Vagina (tissue), 2 donors: ENCODE measurements at places on chromosomes 13 and 19. TPM values are rescaled to one million over a fixed set of nuclear protein-coding genes. Genes with fewer than 3 reads are reported as not detected.

Gene ONECUT3
- total RNA-seq = not detected

Gene PEAK3
- 2.0 TPM for total RNA-seq

Gene CPB2
- total RNA-seq = not detected

Gene KLK13
- total RNA-seq = 31.2 TPM

Gene SLITRK5
- total RNA-seq = 0.74 TPM

GRCh38 chr19:39329948-39330347 lies 5.9 kb downstream of the GMFG start:
- H3K27me3 ChIP-seq = no peaks in the 10 kb centered on the region
- no peak overlapping the region for H3K4me3 ChIP-seq
- no peaks in the 10 kb centered on the region for H3K36me3 ChIP-seq
- H3K27ac ChIP-seq = no peak overlapping the region
- peaks cover 4% of the 10 kb centered on the region for H3K4me1 ChIP-seq
- no peak for DNase-seq

DNA sequence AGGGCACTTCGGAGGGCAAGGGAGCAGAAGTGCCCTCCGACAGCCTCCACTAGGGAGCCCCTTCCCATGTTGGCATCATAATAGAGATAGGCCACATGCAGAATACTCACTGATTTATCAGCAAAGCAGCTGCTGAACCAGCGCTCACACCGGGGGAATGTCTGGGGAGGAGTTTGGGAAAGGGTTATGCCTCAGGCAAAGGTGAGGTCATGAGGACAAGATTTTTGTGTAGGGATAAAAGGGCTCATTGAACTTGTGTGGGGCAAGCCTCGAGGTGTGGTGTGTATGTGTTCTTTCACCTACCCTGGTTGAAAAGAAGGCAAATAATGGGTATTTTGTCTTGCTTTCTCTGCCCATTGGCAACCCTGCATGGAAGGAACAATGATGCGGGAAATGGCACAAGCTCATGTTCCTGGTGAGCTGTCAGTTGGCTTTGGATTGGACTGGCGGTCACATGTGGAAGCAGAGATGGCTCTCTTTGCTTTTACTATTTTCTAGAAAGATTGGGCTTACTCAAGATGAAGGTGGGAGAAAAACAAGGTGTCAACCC lies 39.1 kb upstream of the SLC7A9 start:
- H3K36me3 ChIP-seq = no peaks in the 10 kb centered on the region
- DNase-seq = no peak
- no peaks in the 10 kb centered on the region for H3K27me3 ChIP-seq
- H3K27ac ChIP-seq = no peak overlapping the region

GRCh38 chr13:96822895-96823294 lies 171.4 kb downstream of the OXGR1 start:
- no peaks in the 10 kb centered on the region for H3K36me3 ChIP-seq
- no peak for DNase-seq
- H3K27ac ChIP-seq = no peak overlapping the region
- H3K4me3 ChIP-seq = no peak overlapping the region
